ENCODE measurements at places on chromosomes 11 and 22. TPM values are rescaled to one million over a fixed set of nuclear protein-coding genes. Genes with fewer than 3 reads are reported as not detected.
A peak's percentile ranks its signal among the peaks of the same experiment; 100 is the strongest.

DNA sequence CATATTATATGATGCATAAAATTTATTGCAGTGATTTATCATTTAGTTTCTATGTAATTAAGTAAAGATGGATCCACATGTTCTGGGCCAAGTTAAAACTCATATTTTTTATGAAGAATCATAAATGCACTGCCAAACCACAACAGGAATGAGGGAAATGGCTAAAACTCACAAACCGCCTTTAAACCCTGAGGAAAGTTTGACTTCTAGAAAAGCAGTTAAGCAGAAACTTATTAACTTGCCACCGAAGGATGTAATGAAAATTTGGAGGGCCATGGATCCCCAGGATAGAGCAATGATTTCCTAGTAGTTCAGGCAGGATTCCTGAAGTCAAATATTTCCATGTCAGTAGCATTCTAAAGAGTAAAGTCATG is 218.3 kb upstream of the CTSC start:
- no peak for DNase-seq

DNA sequence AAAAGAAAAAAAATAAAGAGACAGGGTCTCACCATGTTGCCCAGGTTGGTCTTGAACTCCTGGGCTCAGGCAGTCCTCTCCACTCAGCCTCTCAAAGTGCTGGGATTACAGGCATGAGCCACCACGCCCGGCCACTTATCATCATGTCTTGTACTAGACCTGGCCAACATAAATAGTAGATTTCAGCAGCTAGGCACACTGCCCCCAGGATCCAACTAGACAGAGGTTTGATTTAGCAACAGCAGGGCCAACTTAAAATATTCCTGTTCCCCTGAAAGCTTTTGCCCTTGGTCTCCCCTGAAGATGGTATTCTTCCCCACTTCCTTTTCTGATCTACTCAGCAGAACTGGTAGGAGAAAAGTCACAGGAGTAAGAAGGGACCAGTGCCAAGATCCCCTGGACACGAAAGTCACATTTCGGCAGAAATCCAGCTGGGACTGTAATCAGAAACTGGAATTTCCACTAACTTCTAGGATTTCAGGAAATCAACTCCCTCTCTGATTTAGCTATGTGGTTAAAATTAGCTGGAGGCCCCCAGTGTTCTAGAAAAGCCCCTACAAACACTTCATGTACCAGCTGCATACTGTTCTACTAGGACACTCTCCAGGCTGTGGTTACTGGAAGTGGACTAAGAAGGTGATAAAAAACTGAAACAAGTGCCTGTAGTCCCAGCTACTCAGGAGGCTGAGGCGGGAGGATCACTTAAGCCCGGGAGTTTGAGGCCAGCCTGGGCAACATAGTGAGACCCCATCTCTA is 8.9 kb upstream of the PPP2R1B start:
- peak; percentile 86 for DNase-seq

CADM1 gene
- polyA plus RNA-seq, result 31.7 TPM

- DNase-seq, result peak; percentile 79
Measured at GRCh38 chr11:79080551-79080950, 360.3 kb downstream of the TENM4 start.

All from lung (tissue), 17 donors.